AG10803 (cell line): ENCODE measurements at places on chromosomes 3 and 15.

DNA sequence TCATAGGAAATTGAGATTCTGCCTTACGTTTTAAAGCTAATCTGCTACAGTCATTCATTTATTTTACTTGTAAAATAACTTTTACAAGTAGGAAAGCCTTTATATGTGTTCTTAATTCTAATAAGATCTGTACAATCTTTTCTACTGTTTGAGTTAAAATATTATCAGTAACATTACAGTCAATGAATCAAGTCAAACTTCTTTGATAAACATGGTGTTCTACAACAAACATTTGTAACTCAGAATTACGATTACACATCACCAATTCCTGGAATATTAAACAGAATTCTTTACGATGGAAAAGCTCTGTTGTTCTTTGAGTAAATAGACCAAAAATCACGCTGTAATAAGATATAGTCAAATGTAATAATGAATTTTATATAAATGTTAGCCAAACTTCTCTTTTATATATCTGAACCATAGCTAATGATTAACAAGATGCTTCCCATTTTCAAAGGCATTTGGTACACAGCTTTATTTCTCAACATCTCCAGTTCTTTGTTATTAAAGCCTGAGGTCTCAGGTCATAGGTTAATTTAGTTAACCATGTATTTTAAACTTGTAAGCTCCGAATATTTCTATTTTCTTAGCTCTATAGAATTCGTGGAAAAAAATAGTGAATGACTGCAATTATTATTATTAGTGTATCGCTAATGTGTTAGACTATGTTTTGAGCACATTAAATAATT is 232.4 kb downstream of the NAALADL2 start:
- no peak for DNase-seq

- DNase-seq, result peak; percentile 40
These were observed 1087.1 kb upstream of the ALCAM start for GRCh38 chr3:104279617-104280016.

GRCh38 chr3:185786956-185787877 is 37.6 kb downstream of the IGF2BP2 start:
- DNase-seq, result no peak

- no peak for DNase-seq
These were observed 729 bp upstream of the ZBTB11 start for GRCh38 chr3:101677436-101678286.

DNA sequence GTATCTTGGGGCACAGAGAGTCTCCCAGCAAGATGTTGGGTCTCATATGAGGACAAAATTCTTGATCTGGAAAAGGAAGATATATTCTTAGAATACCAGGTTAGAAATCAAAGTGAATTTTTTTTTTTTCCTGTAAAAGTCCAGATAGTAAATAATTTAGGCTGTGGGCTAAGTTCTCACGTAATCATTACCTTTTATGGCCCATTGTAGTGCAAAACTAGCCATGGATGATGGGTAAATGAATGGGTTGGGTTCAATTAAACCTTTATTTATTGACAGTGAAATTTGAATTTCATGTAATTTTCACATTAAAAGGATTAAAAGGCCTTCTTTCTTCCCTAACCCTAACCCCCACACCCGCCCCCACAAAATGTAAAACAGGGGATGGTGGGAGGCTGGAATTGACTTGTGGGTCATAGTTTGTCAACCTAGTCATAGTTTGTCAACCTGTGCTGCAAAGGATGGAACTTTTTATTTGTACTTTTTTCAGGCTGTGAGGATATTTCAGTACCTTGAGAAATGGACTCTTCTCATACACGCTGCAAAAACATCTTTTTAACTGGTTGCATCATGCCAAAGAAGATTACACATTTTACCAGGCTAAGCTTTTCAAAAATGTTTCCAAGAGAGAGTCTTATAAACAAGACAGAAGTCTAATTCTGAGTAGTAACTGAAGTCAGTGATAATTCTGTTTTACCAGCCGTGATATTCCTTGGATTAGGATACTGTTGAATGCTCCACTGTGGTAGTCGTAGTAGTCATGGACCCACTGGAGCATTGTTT is 138.8 kb downstream of the AKAP13 start:
- DNase-seq, result peak; percentile 42

DNA sequence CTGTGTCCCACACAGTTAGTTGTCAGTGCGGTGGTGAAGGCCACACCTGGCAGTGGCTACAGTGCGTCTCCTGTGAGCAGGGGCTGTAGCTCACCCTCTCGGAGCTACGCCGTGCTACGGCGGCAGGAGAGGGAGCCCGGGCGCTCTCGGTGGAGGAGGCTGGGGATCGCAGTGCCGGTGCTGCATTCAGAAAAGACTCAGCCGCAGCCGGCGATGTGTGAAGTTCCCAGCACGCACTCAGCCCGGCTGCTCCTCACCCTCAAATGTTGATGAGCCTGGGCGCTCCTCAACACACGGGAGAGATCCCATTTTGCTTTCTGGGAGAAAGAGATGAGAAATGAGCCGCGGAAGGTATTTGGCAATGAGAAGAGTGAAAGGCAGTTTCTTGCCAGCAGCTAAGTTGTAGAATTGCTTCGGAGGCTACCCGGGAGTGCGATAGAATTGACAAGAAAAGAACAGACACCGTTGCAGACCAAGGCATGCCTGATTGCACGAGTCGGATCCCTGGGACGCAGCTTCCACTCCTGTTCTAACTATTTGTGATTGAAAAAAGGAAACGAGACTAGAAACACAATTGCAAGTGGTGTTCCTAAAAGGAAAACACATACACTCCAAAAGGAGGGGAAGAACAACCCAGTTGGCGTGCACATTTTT is at the start of gene UNC13C:
TSS of gene UNC13C (plus strand) at position 189 of the 654 bp plus-strand sequence. CDS start 34,463 bp downstream, outside the sequence.
- no peak for DNase-seq

DNA sequence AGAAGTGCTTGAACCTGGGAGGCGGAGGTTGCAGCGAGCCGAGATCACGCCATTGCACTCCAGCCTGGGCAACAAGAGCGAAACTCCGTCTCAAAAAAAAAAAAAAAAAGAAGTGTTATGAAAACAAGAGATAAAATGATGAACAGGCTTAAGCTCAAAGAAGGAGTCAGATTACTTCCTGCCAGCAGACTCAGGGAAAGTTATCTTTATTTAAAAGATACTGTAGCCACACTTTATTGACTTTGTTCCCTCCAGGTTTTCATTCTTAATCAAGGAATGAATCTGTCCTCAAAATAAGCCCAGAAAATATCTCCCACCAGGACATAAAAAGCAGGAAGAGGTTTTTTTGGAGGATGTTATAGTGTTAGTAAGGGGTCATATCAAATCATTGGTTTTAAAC is 176.5 kb upstream of the KCNMB2 start:
- DNase-seq, result no peak

GRCh38 chr3:18656410-18656809 is 231.3 kb upstream of the SATB1 start:
- no peak for DNase-seq

DNA sequence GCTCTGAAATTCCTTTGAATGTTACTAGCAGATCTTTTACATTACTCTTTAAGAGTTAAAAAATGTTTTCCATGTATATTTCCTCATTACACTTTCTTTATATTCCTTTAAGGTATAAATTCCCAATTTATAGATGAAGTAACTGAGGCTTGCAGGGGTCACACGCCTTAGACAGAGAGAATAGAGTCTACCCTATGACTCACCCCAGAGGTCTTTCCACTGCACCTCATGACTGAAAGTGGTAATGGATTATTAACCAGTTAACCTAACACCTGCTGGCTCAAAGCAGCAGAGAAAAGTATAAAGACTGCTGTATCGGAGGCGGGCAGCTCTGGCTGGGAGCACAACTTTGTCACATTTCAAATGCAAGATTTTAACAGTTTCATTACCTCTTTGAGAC is 37.7 kb downstream of the LDHAL6B start:
- no peak for DNase-seq

DNA sequence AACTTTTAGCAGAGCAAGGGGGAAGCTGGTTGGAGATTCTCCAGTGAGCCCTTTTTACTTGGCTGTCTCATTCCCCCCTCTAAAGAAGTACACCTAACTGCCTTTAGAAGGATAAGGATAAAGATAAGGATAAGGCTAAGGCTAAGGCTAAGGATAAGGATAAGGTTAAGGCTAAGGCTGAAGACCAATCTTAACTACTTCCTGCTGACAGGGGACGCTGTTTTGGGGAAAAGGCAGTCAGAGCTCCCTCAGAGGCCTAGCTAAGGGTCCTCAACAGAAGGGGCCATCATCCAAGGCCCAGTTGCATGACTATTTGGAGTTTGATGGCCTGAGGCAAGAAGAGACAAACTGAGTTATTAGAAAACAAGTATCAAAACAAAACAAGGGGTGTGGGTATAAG is 94.3 kb upstream of the ARPP21 start:
- no peak for DNase-seq

DNA sequence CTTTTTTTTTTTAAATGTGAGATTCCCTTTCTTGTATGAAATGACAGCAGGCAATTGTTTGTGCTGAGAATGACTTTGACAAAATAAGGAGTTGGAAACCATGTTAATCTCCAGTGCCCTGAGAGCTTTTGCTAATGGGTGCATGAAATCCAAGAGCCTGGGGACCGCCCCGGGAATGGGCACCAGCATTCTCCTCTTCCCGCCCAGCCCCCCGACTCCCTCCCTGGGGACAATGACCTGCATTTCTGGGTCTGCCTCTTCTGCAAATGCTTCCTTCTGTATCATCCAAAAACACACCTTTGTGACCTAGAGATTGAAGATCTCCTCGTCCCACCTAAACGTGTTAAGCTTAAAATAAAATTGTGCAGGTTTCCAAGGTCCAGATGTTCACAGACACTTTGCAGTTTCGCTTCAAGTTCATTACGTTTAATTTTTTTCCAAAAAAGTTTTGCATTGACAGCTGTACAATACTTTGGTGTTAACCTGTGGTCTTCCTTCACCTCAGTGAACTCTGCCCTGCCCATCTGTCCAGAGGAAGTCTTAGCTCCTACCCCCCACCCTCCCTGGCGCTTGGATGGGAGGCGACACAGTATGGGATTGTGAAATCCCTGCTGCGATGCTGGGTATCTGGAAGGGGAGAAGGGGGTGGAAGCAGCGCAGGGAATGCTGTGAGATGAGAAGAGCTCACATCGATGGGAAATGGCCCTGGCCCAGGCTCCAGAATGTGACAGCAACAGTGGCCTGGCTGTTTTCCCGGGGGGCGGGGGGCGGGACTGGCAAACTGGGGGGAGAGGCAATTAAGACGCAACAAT is 50.1 kb downstream of the TLE3 start:
- DNase-seq, result peak; percentile 69
